ENCODE measurements at places on chromosomes 12 and 14.
A peak's percentile ranks its signal among the peaks of the same experiment; 100 is the strongest.

DNA sequence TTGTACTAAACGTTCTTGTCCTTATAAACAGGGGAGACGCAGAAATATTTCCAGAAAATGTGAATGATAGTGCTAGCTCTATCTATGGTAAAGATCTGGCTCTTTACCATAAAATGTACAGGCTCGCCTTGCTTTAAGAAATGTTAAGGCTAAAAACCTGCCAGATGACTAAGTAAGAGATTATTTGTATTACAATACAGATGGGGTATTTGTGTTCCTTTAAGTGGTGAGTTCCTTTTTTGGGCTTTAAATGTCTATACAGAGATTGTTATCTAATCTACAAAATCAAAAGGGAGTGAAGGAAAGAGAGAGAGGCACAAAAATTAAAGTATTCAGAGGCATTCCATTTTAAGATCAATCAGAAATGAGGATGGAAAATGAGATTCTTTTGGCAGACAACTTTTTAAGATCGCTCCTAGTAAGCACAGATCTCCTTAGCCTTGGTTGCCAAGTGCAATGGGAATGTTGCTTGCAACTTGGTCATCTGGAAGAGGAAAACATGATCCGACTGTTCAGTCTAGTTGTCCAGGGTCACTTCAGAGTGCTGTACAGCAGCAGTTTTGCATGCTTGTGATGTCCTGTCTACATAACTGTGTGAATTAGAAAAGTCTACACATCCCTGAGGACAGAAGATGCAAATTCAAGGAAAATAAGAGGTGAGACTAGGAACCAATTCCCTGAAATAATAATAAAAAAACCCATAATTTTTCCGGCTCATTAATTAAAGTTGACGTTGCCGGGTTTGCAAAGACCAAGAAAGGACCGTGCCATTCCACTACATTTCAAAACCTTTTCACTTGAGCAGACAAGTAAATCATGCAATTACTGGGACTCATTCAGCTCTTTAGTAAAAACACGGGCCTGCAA, 380.8 kb downstream of the EGLN3 start:
- no peak for DNase-seq

DNA sequence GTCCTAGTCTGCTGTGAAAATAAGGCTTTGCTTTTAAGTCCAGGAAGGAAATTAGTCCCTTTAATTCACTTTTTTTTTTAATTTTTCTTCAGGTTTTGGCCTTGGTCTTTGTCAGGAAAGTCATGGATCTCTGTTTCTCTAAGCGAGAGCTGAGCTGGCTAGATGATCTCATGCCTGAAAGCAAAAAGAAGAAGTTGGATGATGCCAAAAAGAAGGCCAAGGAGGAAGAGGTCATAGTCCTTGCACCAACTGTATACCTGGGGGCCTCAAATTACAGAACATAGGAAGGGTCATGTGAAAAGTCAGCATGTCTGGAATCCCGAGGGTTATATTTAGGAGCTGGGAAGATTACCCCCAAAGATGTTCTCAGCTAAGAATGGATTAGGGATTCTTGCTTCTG, 72.3 kb downstream of the SLC4A8 start:
- no peak for DNase-seq

DNA sequence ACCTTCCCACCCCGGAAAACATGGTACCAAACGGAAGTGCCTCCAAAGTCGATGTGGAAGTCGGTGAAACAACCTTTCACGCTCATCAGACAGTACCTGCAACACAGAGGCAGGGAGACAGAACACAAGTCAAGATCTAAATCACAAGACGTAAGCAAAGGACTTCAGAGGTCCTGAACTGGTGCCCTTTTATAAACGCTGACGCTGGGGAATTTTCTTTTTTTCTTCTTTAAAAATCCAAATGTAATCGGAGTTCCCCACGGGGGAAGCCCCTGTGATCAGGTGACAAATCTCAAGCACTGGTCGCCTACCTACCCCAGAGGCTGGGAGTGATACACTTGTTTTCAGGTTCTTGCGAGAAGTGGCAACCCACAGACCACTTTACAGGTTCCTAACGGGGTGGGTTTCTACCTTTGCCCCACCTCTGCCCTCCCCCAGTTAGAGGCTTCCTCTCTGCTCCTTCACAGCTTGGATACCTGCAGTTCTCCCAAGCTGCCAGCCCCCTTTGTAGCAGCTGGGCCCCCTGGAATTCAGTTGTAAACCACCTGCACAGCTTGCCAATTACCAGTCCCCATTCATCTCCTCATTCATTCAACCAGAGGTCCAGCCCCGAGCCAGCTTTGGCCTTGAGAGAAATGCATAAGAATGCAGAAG, 46.2 kb downstream of the KDM2B start:
- DNase-seq: no peak

GRCh38 chr12:46438256-46438655, 65.7 kb upstream of the SLC38A2 start:
- no peak for DNase-seq

DNA sequence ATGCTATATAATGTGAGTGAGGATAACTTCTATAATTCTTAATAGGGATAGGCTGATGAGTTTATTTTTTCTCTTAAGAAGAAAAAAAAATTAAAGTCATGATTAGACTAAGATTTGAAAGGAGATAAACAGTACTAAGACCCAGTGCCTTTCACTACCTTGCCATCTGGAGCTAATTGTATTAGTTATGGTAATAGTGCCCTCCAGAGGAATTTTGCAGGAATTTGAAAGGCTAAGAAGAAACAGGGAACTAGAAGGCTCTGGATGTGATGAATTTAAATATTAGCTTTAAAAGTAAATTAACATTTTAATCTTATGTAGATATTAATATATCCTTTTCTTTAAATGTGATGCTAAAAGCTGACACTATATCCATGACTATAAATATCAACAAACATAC, 36.6 kb upstream of the PIK3C2G start:
- DNase-seq: no peak

DNA sequence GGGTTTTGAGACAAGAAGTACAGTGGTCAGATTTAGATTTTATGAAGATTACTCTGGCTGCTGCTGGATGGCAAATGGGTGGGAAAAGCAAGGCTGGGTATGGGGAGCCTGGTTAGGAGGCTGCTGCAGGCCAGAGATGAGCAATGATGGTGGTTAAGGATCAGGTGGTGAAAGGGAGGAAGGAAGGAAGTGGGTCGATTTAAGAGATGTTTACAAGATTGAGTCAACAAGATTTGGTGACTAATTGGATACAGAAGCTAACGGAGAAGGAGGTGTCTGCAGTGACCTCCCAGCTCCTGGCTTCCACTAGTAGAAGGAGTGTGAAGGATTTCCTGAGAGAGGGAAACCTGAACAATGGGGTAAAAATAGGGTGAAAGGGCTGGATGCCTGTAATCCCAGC, 18.7 kb downstream of the NOS1 start:
- peak; percentile 19 for DNase-seq

DNA sequence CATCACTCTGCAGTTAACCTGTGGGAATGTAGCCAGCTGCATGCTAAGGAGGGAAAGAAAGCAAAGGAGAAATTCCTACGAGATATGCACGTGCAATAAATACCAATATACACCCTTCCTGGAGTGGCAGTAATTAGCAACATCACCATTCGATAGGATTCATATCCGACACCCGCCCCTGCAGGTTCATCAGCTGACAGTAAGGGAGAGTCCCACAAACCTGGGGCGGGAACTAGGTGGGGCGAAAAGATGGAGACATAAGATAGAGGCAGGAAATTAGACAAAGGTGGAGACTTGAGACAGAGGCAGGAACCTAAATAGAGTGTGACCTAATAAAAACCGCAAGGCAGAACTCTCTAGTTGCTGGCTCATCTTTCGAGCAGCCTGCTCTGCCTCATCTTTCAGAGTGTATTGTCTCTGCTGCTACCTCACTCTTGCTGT, 51.6 kb downstream of the PLEKHG3 start:
- DNase-seq: no peak

DNA sequence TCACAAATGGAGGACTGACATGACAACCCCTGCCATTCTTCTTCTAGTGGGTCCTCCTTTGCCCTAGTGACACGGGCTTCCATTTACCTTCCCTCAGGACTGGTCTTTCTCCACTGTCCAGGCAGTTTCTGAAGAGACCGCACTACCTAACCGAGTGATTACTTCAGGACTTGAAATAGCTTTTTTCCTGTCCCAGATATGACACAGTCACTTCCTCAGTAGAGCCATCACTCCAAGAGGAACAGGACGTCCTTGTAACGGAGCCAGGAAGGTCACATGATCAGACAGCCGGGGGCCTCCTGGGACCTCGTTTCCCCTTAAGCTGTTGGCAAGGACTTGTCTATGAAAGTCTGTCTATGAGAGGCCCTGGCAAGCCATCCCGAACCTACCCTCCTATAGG, 62.3 kb downstream of the FOS start:
- no peak for DNase-seq

GRCh38 chr12:19220852-19221466, 91.4 kb downstream of the PLEKHA5 start:
- DNase-seq: peak; percentile 30

DNA sequence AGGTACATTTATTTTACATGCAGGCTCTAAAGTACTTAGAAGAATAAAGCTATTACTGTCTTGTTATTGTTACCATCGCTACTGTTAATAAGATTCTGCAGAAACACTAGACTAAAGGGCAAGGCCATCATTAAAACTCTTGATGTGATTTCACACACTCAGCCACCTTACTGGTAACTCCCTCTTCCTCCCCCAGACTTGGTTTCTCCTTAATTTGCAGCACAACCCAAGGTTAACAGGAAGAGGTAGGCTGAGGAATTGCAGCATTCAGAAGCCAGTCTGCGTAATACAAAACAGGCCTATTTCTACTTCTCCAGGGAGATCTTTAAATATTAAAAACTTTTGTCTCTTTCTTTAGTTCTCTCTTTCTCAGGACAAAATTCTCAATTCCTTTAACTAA, 210.3 kb downstream of the BTG1 start:
- DNase-seq: no peak

- DNase-seq: no peak
These were observed 152.7 kb downstream of the ANO2 start for GRCh38 chr12:5792343-5792742.

DNA sequence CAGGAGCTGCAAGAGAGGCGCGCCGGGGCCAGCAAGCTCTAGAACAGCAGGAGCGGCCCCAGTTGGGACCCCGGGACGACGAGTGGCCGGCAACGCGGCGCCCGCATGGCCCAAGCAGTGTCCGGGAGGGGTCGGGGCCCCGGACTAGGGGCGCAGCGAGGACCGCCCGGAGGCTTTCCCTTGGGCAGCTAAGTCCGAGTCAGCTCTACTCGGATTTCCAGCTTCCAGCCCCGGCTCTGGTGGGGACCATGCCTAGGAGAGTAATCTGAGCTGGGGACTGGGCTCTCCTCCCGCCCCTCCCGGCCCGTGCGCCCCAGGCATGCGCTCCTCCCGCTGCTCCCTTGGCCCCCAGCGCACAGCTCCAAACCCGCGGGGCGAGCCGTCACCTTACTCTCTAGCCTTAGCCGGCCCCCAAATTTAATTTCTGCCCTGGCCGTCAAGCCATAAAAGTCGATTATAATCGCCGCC, 41.6 kb upstream of the CAPRIN2 start:
- peak; percentile 66 for DNase-seq

DNA sequence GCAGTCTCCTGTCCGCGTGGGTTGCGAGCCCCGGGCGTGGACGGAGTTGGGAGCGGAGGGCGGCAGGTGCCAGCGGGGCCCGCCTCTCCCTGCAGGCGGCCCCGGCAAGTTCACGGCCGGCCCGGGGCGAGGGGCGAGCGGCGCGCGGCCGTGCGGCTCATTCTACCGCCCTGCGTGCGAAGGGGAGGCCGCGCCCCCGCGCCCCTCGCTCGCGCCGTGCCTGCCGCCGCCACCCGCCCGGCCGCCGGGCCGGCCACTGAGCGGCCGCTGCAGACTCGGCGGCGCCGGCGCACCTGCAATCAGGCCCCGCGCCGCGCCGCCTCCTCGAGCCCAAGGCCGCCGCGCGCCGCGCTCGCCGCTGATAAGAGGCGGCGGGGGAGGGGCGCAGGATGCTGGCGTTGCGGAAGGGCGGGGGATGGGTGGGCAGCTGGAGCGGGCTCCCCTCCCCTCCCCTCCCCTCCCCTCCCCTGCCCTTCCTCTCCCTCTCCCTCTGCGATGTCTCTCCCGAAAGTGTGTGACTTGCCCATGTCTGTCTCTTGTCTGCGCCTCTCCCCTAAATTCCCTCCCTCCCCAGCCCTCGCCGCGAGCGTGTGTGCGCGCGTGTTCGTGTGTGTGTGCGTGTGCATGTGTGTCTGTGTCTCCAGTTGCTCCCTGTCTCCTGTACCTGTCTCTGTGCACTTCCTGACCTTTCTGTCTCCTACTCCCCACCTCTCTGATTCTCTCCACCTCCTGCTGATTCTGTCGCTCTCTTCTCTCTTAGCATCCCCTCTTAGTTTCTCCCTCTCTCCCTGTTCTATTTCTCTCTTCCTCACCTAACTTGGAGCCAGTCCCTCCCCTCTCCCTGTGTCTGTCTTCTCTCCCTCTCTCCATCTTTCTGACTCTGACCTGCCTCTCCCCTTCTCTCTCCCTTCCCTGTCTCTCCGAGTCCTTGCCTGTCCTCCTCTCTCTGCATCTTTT, 768.1 kb upstream of the TBX3 start:
- peak; percentile 23 for DNase-seq

- DNase-seq: no peak
These were observed 8.6 kb downstream of the ZNF219 start for GRCh38 chr14:21089877-21090193.

DNA sequence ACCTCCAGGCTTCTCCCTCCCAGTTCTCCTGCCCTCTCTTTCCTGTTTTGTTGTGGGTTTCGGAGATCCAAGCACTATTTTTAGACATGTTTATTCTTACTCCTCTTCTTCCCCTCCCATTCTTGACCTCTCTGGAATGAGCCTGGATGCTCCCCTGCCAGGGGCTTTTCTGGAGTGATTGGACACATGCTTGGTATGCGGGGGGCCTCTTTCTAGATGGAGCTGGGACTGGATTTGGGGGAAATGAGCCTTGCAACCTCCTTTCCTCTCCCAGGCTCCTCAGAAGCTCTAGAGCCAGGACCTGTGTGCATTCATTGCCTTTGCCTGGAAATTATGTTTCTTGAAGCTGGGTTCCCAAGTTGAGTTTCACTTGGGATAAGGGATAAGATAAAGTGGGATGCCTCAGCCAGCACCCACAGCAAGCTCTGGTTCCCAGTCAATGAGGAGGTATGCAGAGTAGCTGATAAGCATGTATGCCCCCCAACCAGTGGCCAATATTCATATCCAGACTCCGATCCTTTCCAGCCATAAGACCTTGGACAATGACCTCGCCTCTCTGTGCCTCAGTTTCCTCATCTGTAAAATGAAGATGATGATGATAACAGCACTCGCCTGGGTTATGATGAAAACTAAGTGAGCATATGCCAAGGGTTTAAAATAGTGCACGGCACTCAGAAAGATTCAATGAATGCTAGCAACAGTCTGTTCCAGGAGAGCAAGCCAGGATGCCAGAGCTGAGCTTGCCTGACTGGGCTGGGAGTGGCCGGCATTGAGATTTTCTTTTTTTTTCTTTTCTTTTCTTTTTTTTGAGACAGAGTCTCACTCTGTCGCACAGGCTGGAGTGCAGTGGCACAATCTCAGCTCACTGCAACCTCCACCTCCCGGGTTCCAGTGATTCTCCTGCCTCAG, 97.8 kb downstream of the SCARB1 start:
- DNase-seq: no peak

Data from MG63 (cell line).